Stimulated activated CD4-positive, alpha-beta T cell treated with anti-CD3 and anti-CD28 coated beads, Interleukin-12 subunit alpha, Interleukin-12 subunit beta, amount 100 ng/mL, for 24 hours (primary cell): ENCODE measurements at places on chromosomes 2 and 18.

DNA sequence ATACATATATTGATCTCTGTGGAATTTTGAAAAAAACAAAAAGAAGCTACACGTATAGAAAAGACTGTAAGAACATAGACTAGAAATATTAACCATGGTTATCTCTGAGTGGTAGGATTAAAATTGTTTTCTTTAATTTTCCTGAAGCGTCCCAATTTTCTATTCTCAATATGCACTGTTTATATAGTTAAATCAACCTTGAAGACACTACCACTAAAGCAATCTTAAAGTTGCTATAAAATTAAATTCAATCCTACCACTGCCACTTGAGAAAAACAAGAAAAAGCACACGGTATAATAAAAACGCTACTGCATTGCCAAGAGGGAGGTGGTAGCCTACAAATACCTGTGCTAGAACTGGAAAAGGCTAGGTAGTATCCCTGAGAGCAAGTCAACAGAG is 47.2 kb downstream of the TRIP12 start:
- DNase-seq = no peak

GRCh38 chr2:694906-695510 is 17.8 kb upstream of the TMEM18 start:
- DNase-seq = no peak

- no peak for DNase-seq
Measured at GRCh38 chr2:180258041-180258537, 251.0 kb upstream of the CWC22 start.

DNA sequence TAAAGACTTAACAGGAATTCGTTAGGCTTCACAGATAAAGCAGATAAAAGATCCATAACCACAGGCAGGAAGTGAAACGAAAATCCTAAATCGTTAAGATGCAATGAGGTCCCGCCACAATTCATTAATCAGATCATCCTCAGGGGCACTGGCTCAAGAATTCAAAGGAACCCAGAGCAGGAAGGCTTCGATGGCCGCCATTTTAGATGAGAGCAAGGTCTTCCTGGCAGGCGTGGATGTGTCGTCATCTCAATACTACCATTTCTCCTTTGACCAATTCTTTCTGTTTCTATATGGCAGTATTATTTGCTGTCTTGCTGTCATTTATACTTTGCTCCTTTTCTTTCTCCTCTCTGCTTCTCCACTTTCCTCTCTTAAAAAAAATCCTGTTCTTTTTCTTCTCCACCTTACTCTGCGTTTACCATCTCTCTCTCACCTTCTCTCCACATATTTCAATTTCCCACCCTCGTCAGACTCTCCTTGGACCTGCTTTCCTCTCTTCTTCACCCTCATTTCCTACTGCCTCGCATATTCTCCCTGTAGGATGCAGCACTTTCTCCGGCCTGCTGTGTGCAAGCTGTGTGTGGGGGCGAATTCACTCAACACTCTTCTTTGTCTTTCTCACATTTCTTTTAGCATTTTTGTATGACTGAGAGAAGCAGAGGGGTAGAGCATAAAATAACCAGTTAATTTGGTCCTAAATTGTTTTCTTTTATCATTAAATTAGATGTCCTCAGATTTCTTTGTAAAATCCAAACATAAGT is 35.1 kb upstream of the LHCGR start:
- DNase-seq = no peak

GRCh38 chr18:78586586-78586985 is 393.0 kb upstream of the SALL3 start:
- no peak for DNase-seq

DNA sequence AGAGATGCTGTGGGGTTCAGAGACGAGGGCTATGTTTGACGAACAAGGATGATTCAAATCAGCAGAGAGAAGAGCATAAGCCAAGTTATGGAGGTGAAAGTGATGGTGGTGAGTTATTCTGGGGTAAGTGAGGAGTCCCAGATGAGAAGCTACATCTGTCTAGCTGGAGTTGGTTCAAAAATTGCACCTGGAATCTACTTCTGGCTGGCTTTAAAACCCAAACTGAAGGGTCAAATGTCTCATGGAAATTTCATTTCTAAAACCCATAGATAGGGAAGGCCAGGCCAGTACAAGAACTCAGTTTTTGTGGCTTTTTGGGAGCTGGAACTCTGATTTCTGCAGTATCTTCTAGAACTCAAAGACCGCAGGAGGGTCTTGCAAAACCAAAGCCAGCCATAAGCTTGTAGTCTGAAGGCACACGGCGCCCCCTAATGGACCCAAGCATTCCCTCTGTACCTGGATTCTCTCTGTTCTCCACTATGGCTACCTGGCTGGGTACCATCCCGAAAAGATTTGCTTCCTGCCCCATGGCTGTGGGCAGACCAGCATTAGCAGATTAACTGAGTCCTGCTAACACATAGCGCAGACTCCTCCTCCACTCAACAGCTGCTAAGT is 229.1 kb upstream of the SLC14A2 start:
- DNase-seq = no peak

GRCh38 chr18:1513519-1513918 is 608.8 kb downstream of the ADCYAP1 start:
- DNase-seq = no peak

GRCh38 chr2:43762286-43762685 is 11.6 kb upstream of the DYNC2LI1 start:
- DNase-seq = no peak

- DNase-seq = peak; percentile 92
Measured at GRCh38 chr2:96305091-96305978, at the start of gene SNRNP200. TSS of gene SNRNP200 (minus strand) at chr2:96305546. CDS start at chr2:96305437, 109 bp downstream.

DNA sequence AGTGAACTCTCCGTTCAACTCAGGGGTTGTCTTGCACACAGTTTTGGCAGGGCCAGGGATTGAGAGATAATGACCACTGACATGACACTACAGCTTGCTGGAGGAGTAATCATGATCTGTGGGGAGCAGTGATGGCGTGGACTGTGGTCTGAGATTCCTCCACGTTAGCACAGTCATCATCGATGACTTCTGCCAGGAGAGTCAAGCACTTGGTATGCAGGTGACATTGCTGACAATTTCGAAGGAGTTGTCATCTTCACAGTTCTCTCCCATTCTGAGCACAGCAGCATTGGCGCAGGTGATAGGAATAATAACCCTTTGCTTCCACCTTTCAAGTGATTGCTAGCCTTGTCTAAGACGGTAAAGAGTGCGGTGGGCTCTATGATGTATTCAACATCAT is 79.8 kb downstream of the SGPP2 start:
- DNase-seq = no peak

- no peak for DNase-seq
Measured at GRCh38 chr2:121596221-121597080, 52.8 kb downstream of the CLASP1 start.

- no peak for DNase-seq
Measured at GRCh38 chr2:34545486-34546136, 946.5 kb upstream of the FAM98A start.

- no peak for DNase-seq
Measured at GRCh38 chr2:204268458-204268857, 276.8 kb upstream of the PARD3B start.

- DNase-seq = no peak
Measured at GRCh38 chr18:79631761-79632446, 47.7 kb upstream of the CTDP1 start.

DNA sequence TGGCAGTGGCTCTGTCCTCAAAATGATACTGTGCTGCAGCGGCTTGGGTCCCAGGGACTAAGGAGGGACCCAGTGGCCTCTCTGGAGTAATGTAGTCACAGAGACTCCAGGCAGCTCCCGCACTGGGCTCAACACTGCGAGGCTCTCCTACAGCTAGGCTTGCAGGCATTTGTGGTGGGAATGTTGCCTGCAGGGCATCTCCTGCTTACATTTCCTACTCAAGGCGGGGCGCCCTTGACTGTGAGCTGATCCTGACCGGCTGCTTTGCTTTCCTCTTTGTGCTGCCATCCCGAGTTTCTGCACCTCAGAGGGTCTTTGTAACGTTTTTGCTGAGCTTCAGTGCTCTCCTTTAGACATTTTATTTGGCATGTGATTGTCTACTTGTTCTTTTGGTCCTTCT is 177.4 kb upstream of the FN1 start:
- DNase-seq = no peak

DNA sequence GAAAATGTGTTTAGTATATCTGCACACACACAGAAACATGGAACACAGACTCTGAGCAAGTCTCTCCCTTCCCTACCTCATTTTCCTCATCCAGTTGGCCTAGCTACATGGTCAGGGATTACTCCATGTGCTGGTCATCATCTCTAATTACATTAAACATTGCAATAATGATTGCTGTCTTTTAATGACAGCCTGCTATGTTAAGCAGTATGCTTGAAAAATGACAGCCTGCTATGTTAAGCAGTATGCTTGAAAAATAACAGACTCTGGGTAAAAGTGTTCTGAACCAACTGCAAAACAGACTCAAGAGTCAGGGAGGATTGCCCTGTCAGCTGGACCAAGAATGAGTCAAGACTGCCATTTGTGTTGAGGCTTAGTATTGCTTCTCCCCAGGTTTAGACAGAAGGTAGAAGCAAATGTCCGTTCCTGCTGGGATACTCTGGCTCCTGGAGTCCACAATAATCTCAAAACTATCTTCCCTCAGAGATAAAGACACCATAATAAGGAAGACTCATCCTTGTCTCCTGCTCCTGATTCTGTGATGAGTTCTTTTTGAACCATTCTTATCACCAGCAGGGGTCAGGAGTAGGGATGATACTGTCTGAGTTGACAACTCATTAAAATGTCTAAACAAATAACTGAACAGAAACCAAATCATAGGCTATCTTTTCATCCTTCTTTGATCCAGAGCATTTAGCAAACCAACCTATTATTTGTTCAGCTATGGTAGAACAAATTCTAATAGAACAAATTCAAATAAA is 57.7 kb downstream of the CCDC93 start:
- no peak for DNase-seq

- no peak for DNase-seq
Measured at GRCh38 chr2:144443837-144444817, 75.8 kb downstream of the ZEB2 start.

DNA sequence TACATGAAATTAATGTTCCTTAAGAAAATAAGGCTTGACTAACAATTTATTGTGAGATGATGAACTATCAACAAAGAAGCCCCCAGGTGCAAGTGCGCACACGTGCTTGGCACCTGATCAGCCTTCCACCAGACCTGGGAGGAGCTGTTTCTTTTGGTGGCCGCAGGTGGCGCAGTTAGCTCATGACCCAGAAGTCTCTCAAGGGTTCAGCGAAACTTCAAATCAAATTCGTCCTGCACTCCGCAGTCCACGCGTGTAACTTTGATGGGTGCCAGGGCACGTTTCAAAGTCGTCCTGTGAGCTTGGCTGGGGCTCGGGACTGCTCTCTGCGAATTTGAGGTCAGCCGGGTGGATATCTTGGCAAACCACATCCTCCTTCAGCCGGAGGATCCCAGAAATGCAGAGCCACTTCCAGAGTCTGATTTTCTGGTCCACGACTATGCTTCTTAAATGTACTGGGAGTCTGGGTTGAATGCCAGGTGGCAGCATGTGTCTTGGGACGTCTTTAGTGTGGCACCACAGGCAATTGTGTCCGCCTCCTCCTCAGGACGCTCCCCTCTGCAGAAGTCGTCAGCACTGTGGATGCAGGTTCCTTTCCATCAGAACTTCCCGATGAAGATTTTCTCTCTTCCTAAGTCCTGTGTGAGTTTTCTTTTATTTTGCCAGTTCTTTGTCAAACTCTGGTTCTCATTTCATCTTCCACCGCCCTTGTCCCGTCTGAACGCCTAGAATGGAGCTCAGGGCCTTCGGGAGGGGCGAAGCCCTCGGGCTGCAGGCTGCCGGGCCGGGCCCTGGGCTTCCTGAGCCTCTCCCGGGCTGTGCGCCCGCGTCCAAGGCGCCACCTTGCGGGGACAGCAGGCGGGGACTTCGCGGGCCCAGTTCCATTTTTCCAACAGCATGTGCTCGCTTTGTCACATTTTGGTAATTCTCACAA is 61.3 kb upstream of the RAPGEF4 start:
- DNase-seq = no peak

DNA sequence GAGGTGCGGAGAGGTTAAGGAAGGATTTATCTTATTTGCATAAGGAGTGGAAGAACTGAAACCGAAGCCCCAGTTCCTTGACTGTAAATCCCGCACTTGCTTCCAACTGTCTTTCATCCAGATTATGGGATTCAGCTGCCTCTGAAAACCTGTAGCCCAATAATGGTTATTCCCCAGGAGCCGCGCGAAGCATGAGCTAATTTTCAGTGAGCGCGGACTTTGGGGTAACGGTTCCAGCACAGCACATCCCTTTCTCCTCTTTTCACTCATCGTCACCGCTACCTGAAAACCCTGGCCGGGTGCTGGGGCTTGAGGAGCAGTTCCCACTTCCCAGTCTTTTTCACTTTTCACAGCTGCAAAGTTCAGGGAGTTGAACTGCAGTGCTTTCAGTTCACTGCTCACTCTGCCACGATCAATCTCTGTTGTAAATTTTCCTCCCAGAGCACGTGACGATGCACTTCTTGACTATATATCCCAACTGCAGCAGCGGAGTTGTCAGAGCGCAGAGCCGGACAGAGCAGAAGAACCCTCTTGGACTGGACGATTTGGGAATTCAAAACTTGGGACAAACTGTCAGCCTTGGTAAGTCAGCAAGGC is at the start of gene KCNE4:
TSS of gene KCNE4 (plus strand) at position 498 of the 597 bp plus-strand sequence. CDS start 641 bp downstream, outside the sequence.
- DNase-seq = no peak

- DNase-seq = no peak
Measured at GRCh38 chr2:7950035-7950612, 731.7 kb upstream of the ID2 start.

GRCh38 chr18:54323561-54323960 is 34.1 kb downstream of the STARD6 start:
- no peak for DNase-seq

DNA sequence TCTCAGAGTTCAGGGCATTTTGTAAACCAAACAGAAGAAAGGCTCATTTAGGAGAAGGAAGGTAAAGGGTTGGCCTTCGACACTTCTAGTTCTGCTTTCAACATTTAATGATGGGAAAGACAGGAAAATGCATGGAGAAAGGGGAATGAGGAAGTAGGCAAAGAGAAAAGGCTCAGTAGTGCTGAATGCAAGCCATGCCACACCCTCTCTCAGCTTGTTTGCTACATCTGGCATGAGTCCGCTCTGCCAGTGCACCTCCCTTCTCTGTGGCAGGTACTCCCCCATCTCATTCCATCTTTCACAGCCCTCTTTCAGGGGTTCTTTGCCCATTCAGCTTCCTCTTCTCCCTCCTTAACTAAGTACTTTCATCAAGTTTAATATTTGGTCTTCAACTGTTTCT is 120.9 kb upstream of the ITGB6 start:
- DNase-seq = no peak

DNA sequence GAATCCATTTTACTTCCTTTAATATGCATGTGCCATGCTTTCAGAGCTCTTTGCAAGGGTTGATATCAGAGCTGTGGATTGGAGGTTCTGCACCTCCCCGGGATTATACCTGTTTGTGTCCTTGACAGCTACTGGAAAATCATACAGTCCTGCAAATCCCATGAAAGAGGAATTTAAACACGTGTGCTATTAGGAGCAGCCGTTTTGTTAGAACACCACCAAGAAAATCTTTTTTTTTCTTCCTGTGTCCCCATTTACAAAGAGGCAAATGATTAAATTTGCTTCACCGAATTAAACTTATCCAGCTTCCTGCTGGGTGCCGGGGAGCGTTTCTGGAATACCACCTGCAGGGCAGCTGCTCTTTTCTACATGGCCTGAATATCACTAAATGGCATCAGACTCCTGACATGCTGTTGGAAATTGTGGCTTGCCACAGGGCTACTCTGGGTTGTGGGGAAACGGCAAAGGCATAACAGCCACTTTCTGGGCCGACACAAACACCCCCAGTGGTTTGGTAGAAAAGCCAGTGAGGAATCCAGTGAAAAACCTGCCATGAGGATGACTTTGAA is 23.4 kb upstream of the SOX11 start:
- DNase-seq = no peak
